Stimulated activated CD8-positive, alpha-beta memory T cell treated with anti-CD3 and anti-CD28 coated beads, Interleukin-2, amount 100 ng/mL, for 48 hours (primary cell): ENCODE measurements at places on chromosomes 11 and 22.

- DNase-seq, result no peak
Measured at GRCh38 chr22:43013355-43014315, 1.3 kb downstream of the PACSIN2 start.

- no peak for DNase-seq
Measured at GRCh38 chr11:36044636-36045035, 100.8 kb downstream of the LDLRAD3 start.

- no peak for DNase-seq
Measured at GRCh38 chr11:67468456-67468758, 644 bp downstream of the TMEM134 start.

GRCh38 chr22:38032681-38033521, 24.3 kb upstream of the PICK1 start:
- no peak for DNase-seq
